ENCODE measurements at places on chromosomes 12 and 14. TPM values are rescaled to one million over a fixed set of nuclear protein-coding genes. Genes with fewer than 3 reads are reported as not detected.
A peak's percentile ranks its signal among the peaks of the same experiment; 100 is the strongest.

Gene KRT86
- total RNA-seq, result 0.14 TPM

Gene SYNDIG1L
- total RNA-seq, result 0.39 TPM

Gene LRRC9
- total RNA-seq, result 0.24 TPM

- no peaks in the 10 kb centered on the region for H3K27me3 ChIP-seq
- H3K27ac ChIP-seq, result no peak overlapping the region
- H3K36me3 ChIP-seq, result peaks cover 14% of the 10 kb centered on the region
- DNase-seq, result no peak
- no peak overlapping the region for H3K4me3 ChIP-seq
- H3K4me1 ChIP-seq, result no peaks in the 10 kb centered on the region
Observed at GRCh38 chr12:102043928-102044327, 17.9 kb downstream of the WASHC3 start.

Gene PIK3C2G
- total RNA-seq, result not detected

- H3K4me1 ChIP-seq, result no peaks in the 10 kb centered on the region
- H3K4me3 ChIP-seq, result no peak overlapping the region
- H3K36me3 ChIP-seq, result peaks cover 30% of the 10 kb centered on the region
- H3K27ac ChIP-seq, result no peak overlapping the region
- H3K27me3 ChIP-seq, result no peaks in the 10 kb centered on the region
- DNase-seq, result no peak
Observed at GRCh38 chr12:71702590-71702989, 16.7 kb downstream of the TMEM19 start.

Gene ZCCHC8
- total RNA-seq, result 16.8 TPM

DNA sequence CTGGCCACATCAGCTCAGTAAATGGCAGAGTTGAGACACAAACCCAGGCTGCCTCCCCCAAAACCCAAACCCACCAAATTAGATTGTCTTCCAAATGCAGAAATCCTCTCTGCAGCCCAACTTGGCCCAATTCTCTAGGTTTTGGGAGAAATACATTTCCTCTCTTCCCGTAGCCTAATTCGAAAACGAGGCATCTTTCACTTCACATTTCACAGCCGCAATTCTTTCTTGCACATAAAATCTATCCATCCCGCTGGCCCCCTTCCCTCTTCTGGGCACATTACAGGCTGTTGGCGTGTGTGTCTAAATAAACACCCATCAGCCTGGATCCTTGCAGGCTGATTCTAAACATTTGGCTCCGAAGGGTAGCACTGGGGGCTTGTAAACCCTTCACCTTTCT lies 83.8 kb upstream of the VRK1 start:
- H3K27ac ChIP-seq, result no peak overlapping the region
- H3K27me3 ChIP-seq, result no peaks in the 10 kb centered on the region
- H3K4me3 ChIP-seq, result no peak overlapping the region
- no peaks in the 10 kb centered on the region for H3K4me1 ChIP-seq

DNA sequence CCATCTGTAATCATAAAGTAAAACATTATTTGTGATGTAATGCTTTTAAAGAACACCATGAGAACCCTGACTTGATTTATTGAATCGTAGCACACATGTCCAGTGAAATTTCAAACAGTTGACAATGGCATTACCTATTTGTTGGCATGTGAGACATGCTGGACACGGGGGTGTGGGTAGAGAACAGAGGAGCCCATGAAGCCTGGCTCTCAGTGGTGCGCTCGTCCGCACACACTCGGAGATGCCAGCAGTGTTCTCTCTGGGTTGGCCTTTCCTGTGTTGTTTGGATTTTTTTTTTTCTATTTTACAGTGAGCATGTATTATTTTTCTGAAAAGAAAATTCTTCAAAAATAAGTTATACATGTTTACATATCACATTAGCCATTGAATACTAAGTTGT lies 78.2 kb downstream of the PPP2R5C start:
- H3K4me1 ChIP-seq, result no peaks in the 10 kb centered on the region
- H3K27me3 ChIP-seq, result no peaks in the 10 kb centered on the region
- H3K4me3 ChIP-seq, result no peak overlapping the region
- H3K36me3 ChIP-seq, result no peaks in the 10 kb centered on the region
- no peak overlapping the region for H3K27ac ChIP-seq
- DNase-seq, result no peak

Gene GPRC5A
- total RNA-seq, result 1.5 TPM

Gene WNT1
- not detected for total RNA-seq

- DNase-seq, result no peak
- no peak overlapping the region for H3K27ac ChIP-seq
- H3K4me3 ChIP-seq, result no peak overlapping the region
- peaks cover 3% of the 10 kb centered on the region for H3K36me3 ChIP-seq
Observed at GRCh38 chr12:131121705-131122405, 168.1 kb downstream of the ADGRD1 start.

DNA sequence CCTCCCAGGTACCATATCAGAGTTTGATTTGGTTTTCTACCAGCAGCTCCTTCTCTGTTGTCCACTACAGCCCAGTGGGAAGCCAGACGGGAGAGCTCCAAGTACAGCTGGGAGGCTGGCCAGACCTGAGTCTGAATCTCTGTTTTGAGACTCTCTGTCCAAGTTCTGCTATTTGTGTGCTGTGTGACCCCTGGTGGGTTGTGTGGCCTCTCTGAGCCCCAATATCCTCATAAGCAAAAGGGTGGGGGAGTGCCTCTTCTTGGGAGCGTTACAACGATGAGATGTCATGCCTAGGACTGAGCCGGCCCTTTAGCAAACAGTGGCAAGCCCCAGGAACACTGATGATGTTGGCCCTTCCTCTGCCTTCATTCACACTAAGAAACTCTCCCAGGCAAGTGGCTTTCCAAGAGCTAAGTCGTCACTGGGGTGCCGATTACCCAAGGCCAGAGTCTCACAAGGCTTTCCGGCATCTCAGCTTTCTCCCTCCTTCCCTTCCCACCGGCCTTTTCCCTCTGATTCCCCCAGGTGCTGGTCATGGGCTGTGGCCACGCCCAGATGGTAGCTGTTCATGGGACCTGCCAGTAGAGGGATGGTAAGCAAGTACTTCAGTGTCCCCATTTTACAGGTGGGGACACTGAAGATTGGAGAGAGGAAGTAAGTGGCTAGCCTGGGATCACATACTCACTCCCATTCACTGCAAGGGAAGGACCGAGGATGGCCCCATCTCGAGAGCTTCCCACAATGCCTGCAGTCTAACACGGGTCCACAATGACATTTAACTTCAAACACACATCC lies 47.7 kb downstream of the BCL11B start:
- no peaks in the 10 kb centered on the region for H3K27me3 ChIP-seq
- peaks cover 6% of the 10 kb centered on the region for H3K4me1 ChIP-seq
- H3K36me3 ChIP-seq, result no peaks in the 10 kb centered on the region
- no peak overlapping the region for H3K4me3 ChIP-seq
- DNase-seq, result no peak

- H3K27me3 ChIP-seq, result peaks cover 57% of the 10 kb centered on the region
- H3K4me3 ChIP-seq, result no peak overlapping the region
- no peak for DNase-seq
- H3K27ac ChIP-seq, result no peak overlapping the region
- peaks cover 12% of the 10 kb centered on the region for H3K36me3 ChIP-seq
- peaks cover 4% of the 10 kb centered on the region for H3K4me1 ChIP-seq
Observed at GRCh38 chr12:57723630-57723962, 14.9 kb downstream of the AGAP2 start.

Gene AKAP5
- total RNA-seq, result 0.63 TPM

Gene GPD1
- 1.7 TPM for total RNA-seq

Gene C14orf39
- total RNA-seq, result 0.56 TPM

DNA sequence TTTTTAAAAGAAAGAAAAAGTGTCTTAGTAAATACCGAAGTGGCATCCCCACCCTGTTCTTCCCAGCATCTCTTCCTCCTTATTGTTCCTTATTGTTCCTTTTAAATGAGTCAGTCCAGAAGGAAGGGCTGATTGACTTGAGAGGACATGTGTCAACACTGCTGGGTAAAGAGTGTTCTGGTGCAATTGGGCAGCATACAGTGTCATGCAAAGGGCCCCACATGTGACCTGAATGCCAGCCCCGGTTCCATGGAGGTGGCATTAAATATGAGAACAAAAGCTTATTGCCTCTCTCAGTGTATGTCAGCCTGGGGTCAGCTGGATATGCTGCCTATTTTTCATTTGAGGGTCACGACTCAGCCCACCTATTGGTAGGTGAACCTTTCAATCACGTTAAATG lies 58.9 kb upstream of the RIC8B start:
- H3K4me1 ChIP-seq, result no peaks in the 10 kb centered on the region
- no peak overlapping the region for H3K4me3 ChIP-seq
- H3K27me3 ChIP-seq, result no peaks in the 10 kb centered on the region
- no peaks in the 10 kb centered on the region for H3K36me3 ChIP-seq

GRCh38 chr12:12520273-12520672 lies 42.4 kb downstream of the DUSP16 start:
- no peaks in the 10 kb centered on the region for H3K27me3 ChIP-seq
- H3K27ac ChIP-seq, result no peak overlapping the region
- H3K4me3 ChIP-seq, result no peak overlapping the region
- H3K36me3 ChIP-seq, result no peaks in the 10 kb centered on the region
- no peak for DNase-seq

- DNase-seq, result no peak
- peaks cover 14% of the 10 kb centered on the region for H3K4me1 ChIP-seq
- H3K36me3 ChIP-seq, result no peaks in the 10 kb centered on the region
Observed at GRCh38 chr14:61638595-61639387, 56.5 kb upstream of the HIF1A start.

DNA sequence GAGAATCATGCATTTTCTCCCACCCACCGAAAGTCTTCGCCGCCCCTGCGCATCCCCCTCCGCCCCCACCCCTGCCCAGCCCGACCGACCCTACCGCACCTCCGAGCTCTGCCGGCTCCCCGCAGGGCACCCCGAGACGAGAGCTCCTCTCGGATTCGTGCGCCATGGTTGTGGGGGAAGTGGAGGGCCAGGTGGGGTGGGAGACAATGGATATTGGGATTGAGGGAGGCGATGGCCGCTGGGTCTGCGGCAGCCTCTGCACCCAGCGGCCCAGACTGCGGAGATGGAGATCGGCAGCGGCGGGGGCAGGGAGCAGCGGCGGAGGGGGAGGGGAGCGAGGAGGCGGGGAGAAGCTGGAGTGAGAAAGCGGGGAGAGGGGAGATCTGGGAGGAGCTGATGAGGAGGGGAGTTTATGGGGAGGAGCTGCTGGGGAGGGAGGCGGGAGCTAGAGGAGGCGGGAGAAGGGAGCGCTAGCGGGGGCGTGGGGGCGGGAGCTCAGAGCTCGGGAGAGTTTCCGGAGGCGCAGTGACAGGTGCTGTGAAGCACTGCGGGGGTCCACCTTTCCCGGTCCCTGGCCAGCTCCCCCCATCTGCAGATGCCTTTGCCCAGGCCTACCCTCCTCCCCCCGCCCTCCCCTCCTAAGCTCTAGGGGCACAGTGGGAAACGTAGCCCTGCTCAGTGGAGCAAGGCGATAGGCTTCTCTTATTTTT lies at the start of gene SALL2:
Gene SALL2 (minus strand): TSS at position 385 of the 710 bp plus-strand sequence. CDS start 219 bp downstream, at position 166.
- no peaks in the 10 kb centered on the region for H3K36me3 ChIP-seq
- peak; percentile 91 for DNase-seq
- peak within 1 kb of the TSS; percentile 79 for H3K27ac ChIP-seq
- peak within 1 kb of the TSS; percentile 87 for H3K4me3 ChIP-seq
- H3K4me1 ChIP-seq, result peaks cover 4% of the 10 kb centered on the region

DNA sequence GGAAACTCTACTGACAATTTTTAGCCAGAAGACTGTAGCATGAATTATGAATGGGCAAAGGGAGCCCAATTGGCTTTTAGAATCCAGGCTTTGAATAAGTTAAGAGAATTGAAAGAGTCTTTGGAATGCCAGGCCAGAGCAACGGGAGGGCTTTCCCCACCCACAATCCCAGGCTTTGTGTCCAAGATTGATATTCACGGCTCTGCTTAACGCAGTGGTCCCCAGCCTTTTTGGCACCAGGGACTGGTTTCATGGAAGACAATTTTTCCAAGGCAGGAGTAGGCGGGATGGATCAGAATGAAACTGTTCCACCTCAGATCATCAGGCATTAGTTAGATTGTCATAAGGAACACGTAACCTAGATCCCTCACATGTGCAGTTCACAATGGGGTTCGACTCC lies 79.6 kb downstream of the EPS8 start:
- H3K36me3 ChIP-seq, result no peaks in the 10 kb centered on the region
- H3K4me1 ChIP-seq, result peaks cover 6% of the 10 kb centered on the region
- no peaks in the 10 kb centered on the region for H3K27me3 ChIP-seq
- no peak for DNase-seq
- no peak overlapping the region for H3K27ac ChIP-seq

Gene OR6C2
- total RNA-seq, result not detected

- peak overlapping the region; percentile 69 for H3K4me3 ChIP-seq
- DNase-seq, result no peak
- peaks cover 27% of the 10 kb centered on the region for H3K4me1 ChIP-seq
- peak overlapping the region; percentile 91 for H3K27ac ChIP-seq
- no peaks in the 10 kb centered on the region for H3K36me3 ChIP-seq
Observed at GRCh38 chr12:51025338-51025835, 797 bp downstream of the SLC11A2 start.

Gene LMNTD1
- total RNA-seq, result not detected

Gene TC2N
- total RNA-seq, result 0.25 TPM

GRCh38 chr12:52073531-52074381 lies 4.0 kb downstream of the ATG101 start:
- H3K27me3 ChIP-seq, result no peaks in the 10 kb centered on the region
- H3K27ac ChIP-seq, result no peak overlapping the region
- DNase-seq, result peak; percentile 73
- H3K4me1 ChIP-seq, result peaks cover 7% of the 10 kb centered on the region
- H3K36me3 ChIP-seq, result peaks cover 3% of the 10 kb centered on the region

Gene HSPB8
- total RNA-seq, result 79.1 TPM

GRCh38 chr12:46124848-46125619 lies 134.7 kb upstream of the SCAF11 start:
- no peak overlapping the region for H3K4me3 ChIP-seq
- peak; percentile 89 for DNase-seq
- H3K27ac ChIP-seq, result no peak overlapping the region
- no peaks in the 10 kb centered on the region for H3K36me3 ChIP-seq
- H3K4me1 ChIP-seq, result peaks cover 8% of the 10 kb centered on the region

- H3K4me3 ChIP-seq, result no peak overlapping the region
- H3K36me3 ChIP-seq, result no peaks in the 10 kb centered on the region
- H3K27ac ChIP-seq, result no peak overlapping the region
- DNase-seq, result no peak
- H3K27me3 ChIP-seq, result no peaks in the 10 kb centered on the region
Observed at GRCh38 chr12:93638095-93638494, 39.1 kb upstream of the CRADD start.

DNA sequence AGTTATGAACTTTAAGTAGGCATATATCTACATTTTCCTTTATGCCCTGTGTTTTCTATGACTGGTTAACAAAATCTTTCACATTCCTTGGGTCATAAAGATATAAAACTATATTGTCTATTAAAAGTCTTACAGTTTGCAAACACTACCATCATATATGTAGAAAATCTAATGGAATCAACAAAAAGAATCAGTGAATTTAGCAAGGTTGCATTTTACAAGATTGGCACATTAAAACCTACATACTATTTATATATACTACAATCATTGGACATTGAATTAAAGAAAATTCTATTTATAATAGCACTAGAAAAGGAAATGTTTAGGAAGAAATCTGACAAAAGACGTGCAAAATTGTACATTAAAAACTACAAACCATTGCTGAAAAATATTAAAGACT lies 173.3 kb upstream of the ABCD2 start:
- no peak overlapping the region for H3K27ac ChIP-seq
- H3K27me3 ChIP-seq, result no peaks in the 10 kb centered on the region
- no peaks in the 10 kb centered on the region for H3K4me1 ChIP-seq
- DNase-seq, result no peak
- H3K36me3 ChIP-seq, result no peaks in the 10 kb centered on the region
